ENCODE measurements at places on chromosomes 6 and 20. TPM values are rescaled to one million over a fixed set of nuclear protein-coding genes. Genes with fewer than 3 reads are reported as not detected.

DNA sequence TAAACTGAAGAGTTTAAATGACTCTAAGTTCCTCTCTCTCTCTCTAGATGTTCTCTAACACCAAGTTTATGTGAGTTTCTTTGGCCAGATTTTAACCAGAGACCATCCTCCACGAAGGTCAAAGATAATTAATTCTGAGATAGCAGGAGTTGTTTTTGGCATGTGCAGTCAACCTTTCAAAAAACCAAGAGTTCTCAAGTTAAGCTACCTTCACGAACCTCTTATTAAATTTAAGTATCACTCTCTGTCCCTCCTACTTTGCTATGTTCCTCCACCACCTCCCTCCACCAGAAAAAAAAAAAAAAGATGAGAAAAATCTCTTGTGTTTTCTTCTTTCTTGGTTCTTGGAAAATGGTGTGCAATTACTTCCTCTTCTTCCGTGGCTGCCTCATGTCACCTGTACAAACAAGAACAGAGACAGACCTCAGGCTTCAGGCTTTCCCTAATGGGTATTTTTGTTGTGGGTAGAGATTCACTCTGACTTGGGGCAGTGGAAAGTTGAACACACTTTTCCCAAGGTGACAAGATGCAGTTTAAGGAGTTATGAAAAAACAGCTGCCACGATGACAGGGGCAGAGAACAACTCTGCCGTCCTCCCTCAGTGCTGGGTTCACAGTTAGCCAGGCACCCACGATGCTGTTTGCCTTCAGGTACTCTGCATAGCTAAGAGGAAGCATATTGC lies 64.3 kb downstream of the ADTRP start:
- no peak for DNase-seq

DNA sequence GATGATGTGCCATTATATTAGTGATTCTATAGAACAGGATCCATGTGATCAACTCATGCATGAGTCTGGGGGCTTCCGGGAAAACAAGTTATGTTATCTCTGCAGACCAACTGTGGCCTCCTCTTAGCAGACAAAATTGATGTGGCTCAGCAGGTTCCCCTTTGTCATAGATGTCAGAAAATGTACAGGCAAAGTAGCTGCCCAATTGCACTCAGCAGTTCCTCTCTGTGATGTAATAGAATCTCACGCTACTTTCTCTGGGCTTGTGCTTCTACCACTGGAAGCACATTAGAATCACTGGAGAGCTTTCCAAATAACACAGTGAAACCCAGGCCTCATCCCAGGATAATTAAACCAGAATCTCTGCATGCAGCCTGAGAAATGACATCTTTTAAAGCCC lies 253.1 kb downstream of the SLC24A3 start:
- no peak for DNase-seq

DNA sequence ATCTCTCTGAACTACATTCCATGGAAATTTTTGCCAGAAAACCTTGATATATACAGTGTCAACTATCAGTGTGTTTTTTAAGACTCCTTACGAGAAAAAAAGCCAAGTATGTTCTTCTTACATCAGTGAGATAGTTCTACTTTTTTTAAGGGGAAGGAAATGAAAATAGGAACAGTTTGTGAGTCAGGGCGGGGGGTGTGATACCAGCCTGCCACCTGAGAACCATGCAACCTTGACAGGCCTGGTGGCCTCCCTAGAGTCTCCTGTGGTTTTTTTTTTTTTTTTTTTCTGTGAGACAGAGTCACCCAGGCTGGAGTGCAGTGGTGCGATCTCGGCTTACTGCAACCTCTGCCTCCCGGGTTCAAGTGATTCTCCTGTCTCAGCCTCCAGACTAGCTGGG lies 96.3 kb upstream of the GCM1 start:
- DNase-seq, result no peak

DNA sequence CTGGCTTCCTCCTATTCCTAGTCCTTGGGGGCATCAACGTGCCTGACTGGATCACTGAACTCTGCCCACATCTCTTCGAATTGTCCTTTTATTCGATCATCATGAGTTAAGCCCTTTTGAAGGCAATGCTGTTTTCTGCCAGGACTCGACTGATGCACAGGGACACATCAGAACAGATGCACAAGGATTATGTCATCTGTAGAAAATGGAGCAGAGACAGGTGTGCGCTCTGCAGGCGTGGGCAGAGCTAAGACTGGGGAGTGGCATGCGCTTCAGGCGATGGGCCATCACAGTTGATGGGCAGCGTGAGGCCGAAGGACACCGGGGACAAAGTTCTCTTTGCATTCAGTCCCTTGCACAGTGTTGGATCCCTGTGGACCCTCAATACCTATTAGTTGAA lies 13.1 kb downstream of the GABRR1 start:
- no peak for DNase-seq

DNA sequence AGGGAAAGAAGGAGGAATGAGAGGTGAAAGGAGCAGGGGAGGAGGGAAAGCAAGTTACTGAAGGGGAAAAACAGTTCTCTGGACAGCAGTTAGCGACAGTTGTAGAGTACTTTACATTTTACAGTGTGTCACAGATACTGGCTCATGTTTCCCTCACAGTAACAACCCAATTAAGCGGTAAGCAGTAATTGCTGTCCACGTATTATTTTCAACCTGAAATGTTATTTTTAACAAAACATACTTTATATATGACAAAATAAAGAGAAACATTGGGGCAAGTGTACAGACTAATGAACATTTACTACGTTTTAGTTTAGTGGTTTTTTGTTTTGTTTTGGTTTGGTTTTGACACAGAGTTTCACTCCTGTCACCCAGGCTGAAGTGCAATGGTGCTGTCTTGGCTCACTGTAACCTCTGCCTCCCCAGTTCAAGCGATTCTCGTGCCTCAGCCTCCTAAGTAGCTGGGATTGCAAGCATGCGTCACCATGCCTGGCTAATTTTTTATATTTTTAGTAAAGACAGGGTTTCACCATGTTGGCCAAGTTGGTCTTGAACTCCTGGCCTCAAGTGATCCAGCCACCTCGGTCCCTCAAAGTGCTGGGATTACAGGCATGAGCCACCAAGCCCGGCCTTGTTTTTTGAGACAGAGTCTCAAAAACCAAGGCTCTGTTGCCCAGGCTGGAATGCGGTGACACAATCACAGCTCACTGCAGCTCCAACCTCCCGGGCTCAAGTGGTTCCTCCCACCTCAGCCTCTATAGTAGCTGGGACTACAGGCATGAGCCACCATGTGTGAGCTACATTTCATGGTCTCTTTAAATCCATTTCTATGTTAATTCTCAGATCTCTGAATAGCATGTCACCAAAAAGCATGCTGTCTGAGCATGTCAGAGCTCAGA lies 22.6 kb upstream of the BTN3A2 start:
- no peak for DNase-seq

DNA sequence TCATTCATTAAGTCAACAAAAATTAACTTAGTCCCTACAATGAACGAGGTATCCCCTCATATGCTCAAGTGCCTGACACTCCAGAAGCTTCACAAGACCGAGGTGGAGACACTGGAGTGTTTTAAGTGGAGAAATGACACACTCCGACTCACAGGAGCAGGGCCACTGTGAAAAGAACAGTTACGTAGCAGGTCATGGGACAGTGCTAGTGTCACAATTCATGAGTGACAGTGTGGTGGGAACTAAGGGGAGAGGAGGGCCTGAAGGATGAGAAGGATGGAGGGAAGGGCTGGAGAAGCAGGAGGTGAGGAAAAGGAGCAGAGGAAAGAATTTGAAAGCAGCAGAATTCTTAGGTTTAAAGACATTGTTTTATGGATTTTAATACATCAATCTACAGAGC lies 1.3 kb upstream of the HLA-A start:
- no peak for DNase-seq

BHLHE23 gene
- total RNA-seq, result not detected

DNA sequence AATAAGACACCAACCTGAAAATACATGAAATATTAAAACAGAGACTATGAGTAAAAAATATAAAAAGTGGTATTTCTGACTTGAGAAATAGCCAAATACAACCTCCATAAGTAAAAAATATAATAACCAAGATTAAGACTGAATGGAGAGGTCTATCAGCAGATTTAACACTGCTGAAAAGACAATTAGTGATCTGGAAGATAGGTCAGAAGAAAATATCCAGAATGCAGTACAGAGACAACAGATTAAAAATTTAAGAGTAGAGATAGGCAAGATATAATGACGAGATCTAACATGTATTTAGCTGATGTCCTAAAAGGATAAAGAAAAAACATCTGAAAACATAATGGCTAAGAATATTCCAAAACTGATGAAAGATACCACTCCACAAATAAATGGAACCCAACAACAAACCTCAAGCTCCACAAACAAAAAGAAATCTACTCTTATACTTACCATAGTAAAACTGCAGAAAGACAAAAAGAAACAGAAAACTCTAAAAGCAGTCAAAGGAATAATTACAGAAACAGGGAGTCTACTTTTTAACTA lies 18.8 kb downstream of the ESF1 start:
- no peak for DNase-seq

- DNase-seq, result no peak
Observed at GRCh38 chr6:14831070-14831469, 414.8 kb upstream of the JARID2 start.

GRCh38 chr6:31927242-31927862 lies at the start of gene C2:
C2 (plus strand) TSS chr6:31927717; CDS start chr6:31927753, 36 bp downstream.
- DNase-seq, result no peak

DNA sequence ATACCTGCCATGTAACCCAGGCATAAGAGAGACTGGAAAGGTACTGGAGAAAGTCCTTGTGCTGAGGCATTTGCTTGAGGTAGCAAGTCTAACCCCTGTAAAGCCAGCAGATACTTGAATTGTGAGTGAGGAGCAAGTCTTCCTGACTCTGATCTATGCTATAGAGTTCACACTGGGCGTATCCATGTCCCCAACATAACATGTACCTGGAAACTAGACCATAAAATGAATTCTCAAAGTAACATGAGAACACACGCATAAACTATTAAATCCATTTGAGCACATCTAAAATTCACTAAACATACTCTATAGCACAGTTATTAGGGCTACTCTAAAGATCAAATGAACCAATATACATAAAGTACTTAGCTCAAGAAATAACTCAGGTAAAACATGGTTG lies 2.0 kb downstream of the NHSL1 start:
- DNase-seq, result no peak

DNA sequence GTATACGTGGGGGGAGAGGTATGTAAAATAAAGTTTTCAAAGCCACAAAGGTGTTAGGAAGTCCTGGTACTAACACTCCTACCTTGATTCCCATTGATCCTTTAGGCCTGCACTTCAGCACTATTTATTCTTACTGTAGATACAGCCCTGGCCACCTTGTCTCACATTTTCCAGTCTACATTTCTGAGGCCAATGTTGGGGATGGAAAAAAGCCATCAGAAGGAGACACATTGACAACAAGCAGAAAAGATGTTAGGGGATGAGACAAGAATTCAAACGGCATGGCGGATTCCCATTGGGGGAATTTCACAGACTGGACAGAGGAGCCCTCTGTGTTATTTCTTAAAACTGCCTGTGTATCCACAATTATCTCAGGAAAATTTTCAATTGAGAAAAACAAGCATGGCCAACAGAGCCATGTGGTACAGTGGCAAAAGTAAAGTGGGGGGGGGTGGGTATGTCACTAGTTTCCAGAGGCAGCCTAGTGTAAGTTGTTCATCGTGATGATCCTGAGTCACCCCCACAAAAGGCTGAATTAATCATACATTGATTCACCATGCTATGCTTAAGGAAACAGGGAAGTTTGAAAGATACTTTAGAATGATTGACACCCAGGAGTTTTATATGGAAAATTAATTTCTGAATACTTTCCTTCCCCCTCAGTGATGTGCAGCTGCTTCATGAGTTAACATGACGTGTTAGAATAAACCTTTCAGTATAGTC lies 40.5 kb downstream of the RREB1 start:
- no peak for DNase-seq

- DNase-seq, result no peak
Observed at GRCh38 chr6:121615493-121615892, 180.0 kb downstream of the GJA1 start.

Measured in esophagus squamous epithelium (tissue), 5 donors.